NCI-H2107 (cell line): ENCODE measurements at places on chromosomes 5 and 9.

DNA sequence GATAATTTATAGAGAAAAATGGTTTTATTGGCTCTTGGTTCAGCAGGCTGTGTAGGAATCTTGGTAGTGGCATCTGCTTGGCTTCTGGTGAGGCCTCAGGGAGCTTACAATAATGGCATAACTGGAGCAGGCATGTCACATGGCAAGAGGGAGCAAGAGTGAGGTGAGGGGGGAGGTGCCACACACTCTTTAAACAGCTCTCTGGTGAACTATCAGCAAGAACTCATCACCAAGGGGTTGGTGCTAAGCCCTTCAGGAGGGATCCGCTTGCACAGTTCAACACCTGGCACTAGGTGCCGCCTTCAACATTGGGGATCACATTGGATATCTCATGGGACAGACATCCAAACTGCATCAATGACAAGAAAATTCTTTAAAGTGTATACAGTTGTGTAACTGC, 10.5 kb downstream of the GPBP1 start:
- DNase-seq = no peak

GRCh38 chr5:15001517-15001916, 129.9 kb upstream of the ANKH start:
- no peak for DNase-seq

DNA sequence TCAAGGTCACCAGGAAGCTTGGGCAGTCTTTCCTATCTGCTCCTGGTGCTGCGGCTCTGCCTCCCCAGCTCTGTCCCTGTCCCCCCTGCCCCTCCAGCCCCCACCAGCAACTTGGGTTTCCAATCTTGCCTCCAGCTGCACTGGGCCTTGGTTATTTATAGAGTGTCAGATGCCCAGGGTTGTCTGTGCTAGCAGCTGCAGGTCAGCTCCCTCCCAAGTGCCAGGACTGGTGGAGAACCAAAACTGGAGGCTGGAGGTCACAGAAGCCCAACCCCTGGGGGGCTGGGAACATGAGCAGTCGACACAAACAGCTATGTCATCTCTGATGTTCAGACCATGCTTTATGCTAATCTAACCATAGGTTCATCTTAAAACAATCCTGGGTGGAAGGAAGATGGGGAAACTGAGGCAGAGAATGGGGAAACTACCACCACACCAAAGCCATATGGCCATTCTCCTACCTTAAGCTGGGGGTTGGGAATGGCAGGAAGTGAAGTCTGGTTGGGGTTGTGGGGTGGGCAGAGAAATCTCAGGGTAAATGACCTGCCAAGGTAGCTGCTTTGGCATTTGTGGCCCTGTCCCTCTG, 1.7 kb downstream of the TPM2 start:
- DNase-seq = no peak

- no peak for DNase-seq
Measured at GRCh38 chr5:95406426-95407090, 15.4 kb downstream of the FAM81B start.

GRCh38 chr9:126793686-126794417, 11.0 kb upstream of the ZBTB43 start:
- no peak for DNase-seq

DNA sequence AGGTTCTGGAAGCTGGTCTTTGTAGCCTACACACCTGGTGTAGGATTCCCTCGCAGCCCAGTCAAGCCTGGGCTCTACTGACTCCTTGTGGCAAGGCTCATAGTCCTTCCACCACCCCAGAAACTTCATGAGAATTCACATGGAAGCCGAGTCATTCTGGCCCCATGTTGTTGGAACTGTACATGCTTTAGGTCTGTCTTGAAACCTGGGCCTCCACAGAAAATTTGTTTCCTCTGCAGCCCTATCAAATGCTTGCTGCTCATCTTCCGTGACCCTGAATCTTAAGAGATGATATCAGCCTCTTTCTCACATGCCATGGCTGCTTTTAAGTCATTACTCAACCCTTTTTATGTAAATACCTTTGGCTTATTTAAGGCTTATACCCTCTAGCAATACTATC, 113.4 kb upstream of the GRHPR start:
- DNase-seq = no peak

GRCh38 chr5:165460911-165461310, 1955.5 kb downstream of the MAT2B start:
- DNase-seq = no peak

- DNase-seq = no peak
Measured at GRCh38 chr5:122164831-122165558, 35.6 kb downstream of the ZNF474 start.

DNA sequence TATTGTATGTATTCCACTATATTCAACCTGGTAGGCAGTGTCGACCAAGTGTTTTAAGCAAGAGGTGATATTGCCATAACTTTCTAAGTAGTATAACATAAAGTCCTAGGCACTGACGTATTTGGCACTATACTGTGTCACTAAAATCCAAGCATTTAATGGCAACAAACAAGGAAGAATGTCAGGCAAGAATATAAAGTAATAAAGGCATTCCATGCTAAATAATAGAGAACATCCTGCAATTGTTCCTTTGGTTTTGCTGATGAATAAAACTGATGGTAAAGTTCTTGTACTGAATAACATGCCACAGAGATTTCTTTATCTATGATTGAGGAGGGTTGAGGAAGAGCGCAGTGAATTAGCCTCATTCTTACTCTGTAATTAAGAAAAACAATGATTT, 256.9 kb downstream of the HINT1 start:
- DNase-seq = no peak

GRCh38 chr5:435156-435790, 7.7 kb upstream of the EXOC3 start:
- no peak for DNase-seq

DNA sequence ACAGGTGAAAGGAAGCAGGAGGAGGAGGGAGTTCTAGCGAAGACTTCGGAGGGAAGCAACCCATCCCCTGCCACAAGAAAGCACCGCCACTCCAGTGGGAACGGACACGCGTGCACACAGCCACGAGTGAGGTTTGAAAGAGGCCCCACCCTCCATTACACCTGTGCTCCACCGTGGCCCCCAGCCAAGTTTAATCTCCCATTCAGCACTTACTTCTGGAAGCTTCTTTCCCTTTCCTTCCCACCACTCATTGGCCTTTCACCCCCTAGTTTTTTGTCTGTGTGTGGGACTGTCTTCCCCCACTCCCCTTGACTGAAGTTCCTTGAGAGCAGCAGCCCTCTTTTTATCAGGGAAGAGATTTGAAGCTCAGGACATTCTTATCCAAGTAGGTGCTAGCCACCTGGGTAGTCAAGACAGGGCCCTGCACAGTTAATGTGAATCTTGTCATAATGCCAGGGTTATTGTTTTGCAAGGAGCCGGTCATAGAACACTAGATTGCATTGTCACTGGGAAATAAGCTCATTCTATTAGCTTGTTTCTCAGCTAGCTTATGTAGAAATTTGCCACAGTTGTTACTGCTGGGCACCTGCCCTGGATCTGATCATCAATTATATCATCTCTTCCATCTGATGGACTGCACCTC, 256.0 kb downstream of the DOCK8 start:
- no peak for DNase-seq

- no peak for DNase-seq
Measured at GRCh38 chr5:19859020-19859419, 129.0 kb downstream of the CDH18 start.

DNA sequence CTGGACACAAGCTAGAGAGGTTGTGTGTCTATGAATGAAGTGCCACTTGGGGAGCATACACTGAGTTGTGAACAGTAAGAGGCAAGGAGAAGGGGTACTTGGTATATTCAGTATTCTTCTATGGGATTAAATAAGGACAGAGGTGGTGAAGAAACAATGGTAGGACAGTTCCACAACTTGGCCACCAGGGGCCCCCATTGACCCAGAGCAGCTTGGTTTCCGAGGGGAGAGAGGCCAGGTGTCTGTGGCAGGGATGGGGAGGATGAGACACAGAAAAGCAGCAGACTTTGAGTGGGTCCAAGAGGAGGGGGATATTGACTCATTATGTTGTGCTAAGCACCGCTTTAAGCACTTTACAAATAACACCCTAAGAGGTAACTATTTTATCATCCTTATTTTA, 220.6 kb downstream of the MELK start:
- no peak for DNase-seq
